ENCODE measurements at places on chromosomes 1 and 21.

GRCh38 chr1:57061369-57061768 lies 95.6 kb upstream of the C8B start:
- DNase-seq, result no peak

- no peak for DNase-seq
Observed at GRCh38 chr1:52916241-52916975, 5.1 kb downstream of the ECHDC2 start.

DNA sequence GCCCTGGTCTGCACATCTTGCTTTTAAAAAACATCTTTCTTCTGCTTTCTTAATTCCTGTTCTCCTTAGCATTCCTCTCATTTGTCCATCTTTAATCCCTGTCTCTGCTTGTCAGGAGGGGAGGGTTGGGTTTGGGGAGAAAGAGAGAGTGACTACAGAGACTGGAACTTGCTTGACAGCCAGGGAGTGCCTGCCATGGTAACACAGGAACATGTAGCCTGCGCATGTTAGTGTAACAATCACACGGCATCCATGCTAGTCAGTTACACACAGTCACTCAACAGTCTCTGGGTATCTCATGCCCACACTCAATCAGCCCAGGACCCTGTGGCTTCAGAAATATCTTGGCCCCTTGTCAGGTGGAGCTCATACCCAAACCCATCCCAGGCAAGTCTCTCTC lies 818 bp upstream of the TFAP2E start:
- DNase-seq, result no peak

DNA sequence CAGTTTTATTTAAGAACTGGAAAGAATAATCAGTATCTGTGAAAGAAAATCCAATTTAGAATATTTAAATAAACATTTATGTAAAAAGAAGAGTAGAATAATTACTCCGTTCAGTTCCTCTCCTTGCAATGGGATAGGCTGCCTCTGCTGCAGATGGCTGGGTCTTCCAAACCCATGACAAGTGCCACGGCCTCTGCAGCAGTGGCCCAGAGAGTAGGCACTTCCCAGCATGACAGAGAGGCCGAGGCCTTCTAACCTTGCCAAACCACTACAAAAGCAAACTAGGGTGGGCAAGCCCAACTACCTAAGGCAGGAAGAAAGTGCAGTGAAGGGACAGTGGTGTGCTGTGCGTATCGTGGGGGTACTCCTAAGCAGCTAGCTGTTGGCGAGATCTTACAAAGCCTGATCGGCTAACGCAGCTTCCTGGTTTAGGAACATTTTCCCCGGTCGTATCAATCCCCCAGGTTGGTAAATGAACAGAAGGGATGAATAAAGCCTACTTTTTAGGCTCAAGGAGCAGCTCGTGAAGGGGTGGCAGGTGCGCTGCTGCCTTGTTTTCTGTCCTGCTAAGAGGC lies 14.5 kb downstream of the ICMT start:
- DNase-seq, result no peak

GRCh38 chr1:86421601-86422280 lies 2.2 kb upstream of the CLCA2 start:
- no peak for DNase-seq

- no peak for DNase-seq
Observed at GRCh38 chr1:24186031-24186710, 918 bp downstream of the IFNLR1 start.

DNA sequence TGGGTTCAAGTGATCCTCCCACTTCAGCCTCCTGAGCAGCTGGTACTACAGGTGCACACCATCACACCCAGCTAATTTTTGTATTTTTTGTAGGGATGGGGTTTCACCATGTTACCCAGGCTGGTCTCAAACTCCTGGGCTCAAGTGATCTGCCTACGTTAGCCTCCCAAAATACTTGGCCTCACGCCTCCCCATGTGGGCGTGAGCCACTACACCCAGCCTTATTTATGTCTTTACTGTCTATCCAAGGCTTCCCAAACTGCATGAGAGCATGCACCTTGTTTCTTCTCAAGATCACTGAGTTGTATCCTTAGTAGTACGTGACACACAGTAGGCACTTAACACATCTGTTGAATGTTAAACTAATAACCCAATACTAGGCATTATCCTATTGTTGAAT lies 14.2 kb downstream of the WASF2 start:
- no peak for DNase-seq

- DNase-seq, result no peak
Observed at GRCh38 chr1:89347296-89347695, 16.6 kb upstream of the GBP6 start.

DNA sequence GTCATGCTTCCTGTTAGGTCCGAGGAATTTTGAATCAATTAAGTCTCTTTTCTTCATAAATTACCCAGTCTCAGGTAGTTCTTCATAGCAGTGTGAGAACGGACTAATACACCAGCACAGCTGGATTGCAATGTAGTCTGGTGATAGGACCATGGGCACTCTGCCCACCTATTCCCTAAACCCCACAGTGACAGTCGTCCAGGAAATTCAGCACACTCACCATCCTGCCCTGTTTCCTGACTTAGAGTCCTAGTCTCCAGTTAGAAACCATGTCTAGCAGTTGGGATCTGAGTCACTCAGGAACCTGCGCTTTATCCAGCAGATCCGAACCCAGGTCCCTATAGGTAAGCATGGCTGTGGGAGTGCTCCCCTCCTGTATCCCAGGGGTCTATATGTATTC lies 149.3 kb upstream of the TNR start:
- DNase-seq, result no peak

- no peak for DNase-seq
Observed at GRCh38 chr21:42411197-42411869, 7.6 kb downstream of the UBASH3A start.

DNA sequence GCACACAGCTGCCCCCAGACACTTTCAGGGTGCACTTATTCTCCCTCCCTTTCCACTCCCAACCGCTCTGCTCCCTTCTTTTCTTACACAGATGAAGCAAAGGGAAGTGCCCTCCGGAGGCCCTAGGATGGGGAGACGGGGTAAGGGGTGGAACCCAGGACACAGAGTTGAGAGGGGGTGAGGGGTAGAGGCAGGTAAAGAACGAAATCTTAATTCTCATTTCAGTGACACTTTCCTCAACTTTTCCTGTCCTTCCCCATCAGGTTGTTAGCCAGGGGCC lies 12.8 kb downstream of the PLEKHO1 start:
- no peak for DNase-seq

GRCh38 chr1:161421456-161421855 lies 53.8 kb upstream of the CFAP126 start:
- DNase-seq, result no peak

GRCh38 chr1:10724948-10725847 lies 71.2 kb downstream of the CASZ1 start:
- DNase-seq, result no peak

- DNase-seq, result no peak
Observed at GRCh38 chr1:198304431-198304830, 147.6 kb downstream of the NEK7 start.

DNA sequence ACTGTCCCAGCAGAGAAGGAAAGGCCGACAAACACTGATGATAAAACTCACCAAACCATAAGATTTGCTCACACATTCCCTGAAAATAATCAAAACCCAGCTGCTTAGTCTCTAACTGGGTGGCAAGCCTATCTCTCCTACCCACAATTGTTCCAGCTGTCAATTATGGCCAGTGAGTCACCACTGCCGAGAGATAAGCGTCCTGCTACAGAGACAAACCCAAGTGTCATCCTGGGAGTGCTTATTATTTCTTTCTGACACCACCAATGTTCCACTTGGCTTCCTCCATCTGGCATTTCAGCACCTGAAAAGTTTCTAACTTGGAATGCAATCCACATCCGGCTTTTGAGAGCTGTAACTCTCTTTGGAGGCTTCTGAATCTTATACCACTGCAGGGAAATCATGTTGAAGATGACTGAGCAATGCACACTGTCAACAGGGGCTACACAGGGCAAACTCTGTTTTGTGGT lies 51.5 kb upstream of the VAV3 start:
- DNase-seq, result no peak

DNA sequence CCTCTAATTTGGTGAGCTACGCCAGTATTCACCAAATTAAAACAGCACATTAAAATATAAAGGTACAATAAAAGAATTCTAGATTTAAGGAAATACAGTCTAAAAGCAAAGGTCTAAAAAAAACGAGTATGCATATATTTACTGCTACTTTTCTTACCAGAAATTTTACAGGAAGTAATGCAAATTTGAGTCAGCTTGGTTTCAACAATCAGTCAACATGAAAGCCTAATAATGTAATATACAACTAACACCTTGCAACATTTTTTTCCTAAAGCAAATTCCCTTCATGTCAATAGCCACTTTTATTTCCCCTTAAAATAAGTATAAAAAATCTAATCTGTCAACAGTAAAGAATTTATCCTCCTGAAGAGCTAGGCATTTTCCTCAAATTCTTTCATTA lies 11.9 kb downstream of the PTP4A2 start:
- peak; percentile 49 for DNase-seq

- no peak for DNase-seq
Observed at GRCh38 chr1:210654176-210654981, 325.7 kb downstream of the HHAT start.

- no peak for DNase-seq
Observed at GRCh38 chr1:210076620-210077019, 138.6 kb downstream of the SYT14 start.

DNA sequence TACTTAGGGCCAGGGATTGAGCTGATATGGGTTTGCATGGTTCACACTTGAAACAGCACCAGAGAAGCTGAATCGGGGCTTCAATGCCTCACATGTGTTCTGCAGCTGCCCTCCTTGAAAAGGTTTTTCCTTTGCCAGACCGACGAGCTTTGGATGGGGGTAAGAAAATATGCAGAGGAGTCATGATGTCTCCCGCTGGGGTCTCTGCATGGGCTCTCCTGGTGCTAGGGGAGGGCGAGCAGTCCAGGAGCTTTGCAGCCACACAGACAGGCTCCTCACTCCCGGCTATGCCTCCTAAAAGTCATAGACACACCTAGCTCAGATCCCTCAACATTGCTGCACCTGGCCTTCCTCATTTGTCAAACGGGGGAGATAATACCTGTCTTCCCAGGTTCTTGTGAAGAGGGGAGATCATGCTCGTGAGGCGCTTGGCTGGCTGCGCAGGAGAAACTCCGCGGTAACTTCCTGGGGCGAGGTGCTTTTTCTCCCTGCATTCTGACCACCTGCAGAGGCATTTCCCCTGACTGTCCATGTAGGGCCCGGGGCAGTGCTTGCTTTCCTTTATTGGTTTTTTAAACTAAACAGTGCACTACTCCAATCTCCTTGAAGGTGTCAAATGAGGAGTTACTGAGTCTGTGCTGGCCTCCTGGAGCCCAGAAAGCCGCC lies 112.4 kb downstream of the PLXNA2 start:
- no peak for DNase-seq

- peak; percentile 39 for DNase-seq
Observed at GRCh38 chr21:44492567-44493385, 37.5 kb downstream of the LRRC3 start.

GRCh38 chr1:24285231-24285630 lies 33.9 kb upstream of the GRHL3 start:
- no peak for DNase-seq

All from inflammatory macrophage (primary cell).